ENCODE measurements at places on chromosomes 16 and 17. TPM values are rescaled to one million over a fixed set of nuclear protein-coding genes. Genes with fewer than 3 reads are reported as not detected.

The SMCR8 gene
- total RNA-seq, result 15.9 TPM

The CTRL gene
- total RNA-seq, result 1.6 TPM

The SGSH gene
- total RNA-seq, result 23.9 TPM

The WNT9B gene
- not detected for total RNA-seq

The ACSM2B gene
- not detected for total RNA-seq

The METRN gene
- 226 TPM for total RNA-seq

The SLC16A11 gene
- not detected for total RNA-seq

The KRTAP4-16 gene
- total RNA-seq, result not detected

The KRT9 gene
- not detected for total RNA-seq

The BEAN1 gene
- 7.1 TPM for total RNA-seq

The TNFSF13 gene
- total RNA-seq, result 0.87 TPM

The TBC1D3G gene
- total RNA-seq, result not detected

The RAB11FIP4 gene
- total RNA-seq, result 1.4 TPM

The STAC2 gene
- 1.3 TPM for total RNA-seq

The WSCD1 gene
- 3.9 TPM for total RNA-seq

The TLCD3B gene
- total RNA-seq, result 0.27 TPM

The CD300H gene
- total RNA-seq, result 1.9 TPM

The KRT15 gene
- 2.9 TPM for total RNA-seq

The RPRML gene
- 0.34 TPM for total RNA-seq

The PPP1R1B gene
- total RNA-seq, result not detected

The NOG gene
- total RNA-seq, result 0.78 TPM

The SLFN11 gene
- total RNA-seq, result 5.9 TPM

The LRRC46 gene
- total RNA-seq, result 3.0 TPM

The STXBP4 gene
- 5.5 TPM for total RNA-seq

The BAIAP3 gene
- total RNA-seq, result 0.94 TPM

The TAF1C gene
- total RNA-seq, result 26.3 TPM

The ITGAX gene
- 1.1 TPM for total RNA-seq

The PTGES3L gene
- 0.73 TPM for total RNA-seq

The FAM117A gene
- 1.2 TPM for total RNA-seq

The CACNB1 gene
- total RNA-seq, result 6.4 TPM

The ICAM2 gene
- total RNA-seq, result not detected

The WIPI1 gene
- 12.3 TPM for total RNA-seq

The APOH gene
- 4.4 TPM for total RNA-seq

The SLFN12L gene
- total RNA-seq, result not detected

The CPNE7 gene
- total RNA-seq, result 75.2 TPM

The MT1E gene
- 0.69 TPM for total RNA-seq

The KIAA0513 gene
- total RNA-seq, result 1.8 TPM

The KRTAP9-4 gene
- not detected for total RNA-seq

The IL17C gene
- not detected for total RNA-seq

The RASL10B gene
- total RNA-seq, result not detected

The TENT4B gene
- total RNA-seq, result 10.0 TPM
